ENCODE measurements at places on chromosomes 5 and 9.

DNA sequence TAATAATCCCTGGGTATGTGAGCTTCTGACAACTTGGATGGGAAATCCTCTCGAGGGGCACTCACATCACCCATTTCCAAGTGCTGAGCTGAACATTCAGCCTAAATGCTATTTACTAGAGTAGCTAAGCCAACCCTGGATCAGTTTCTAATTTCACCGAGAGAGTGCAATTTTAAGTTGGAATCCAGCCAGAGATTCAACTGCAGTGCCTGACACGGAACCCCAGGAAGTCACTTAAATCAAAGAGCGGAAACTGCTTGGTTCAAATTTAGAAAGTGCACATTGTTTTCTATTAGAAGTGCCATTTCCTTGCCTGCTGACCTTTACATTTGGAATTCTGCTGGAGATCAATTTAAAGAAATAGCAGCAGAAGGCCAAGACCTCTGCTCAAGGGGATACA, 8.8 kb downstream of the SPRY4 start:
- peak; percentile 50 for DNase-seq

GRCh38 chr5:59506285-59506877, 387.1 kb downstream of the PDE4D start:
- DNase-seq = no peak

GRCh38 chr9:76617497-76618175, 146.6 kb upstream of the PCA3 start:
- no peak for DNase-seq

DNA sequence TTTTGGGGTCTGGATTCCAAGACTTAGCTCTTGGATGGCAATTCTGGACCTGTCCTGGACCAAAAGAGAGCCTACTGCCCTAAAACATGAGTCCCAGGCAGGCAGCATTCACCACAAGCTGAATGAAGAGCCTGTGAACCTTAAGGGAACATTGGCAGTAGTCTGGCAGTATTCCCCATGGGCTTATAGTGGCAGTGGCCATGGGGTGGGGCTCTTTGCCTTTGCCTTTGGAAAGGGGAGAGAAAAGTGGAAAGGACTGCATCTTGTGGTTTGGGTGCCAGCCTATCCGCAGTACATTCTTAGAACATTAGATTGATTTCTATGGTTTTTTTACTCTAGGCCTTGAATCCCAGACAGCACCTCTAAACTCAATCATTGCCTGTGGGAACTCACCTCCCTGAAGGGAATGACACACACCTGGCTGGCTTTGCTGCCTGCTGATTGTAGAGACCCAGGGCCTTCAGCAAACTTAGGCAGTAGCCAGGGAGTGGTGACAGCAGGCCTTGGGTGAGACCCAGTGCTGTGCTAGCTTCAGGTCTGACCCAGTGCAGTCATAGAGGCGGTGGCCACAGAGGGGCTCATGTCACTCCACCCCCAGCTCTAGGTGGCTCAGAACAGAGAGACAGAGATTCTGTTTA, 216.3 kb downstream of the CETN3 start:
- DNase-seq = no peak

GRCh38 chr5:10854506-10855277, 93.7 kb upstream of the DAP start:
- no peak for DNase-seq

DNA sequence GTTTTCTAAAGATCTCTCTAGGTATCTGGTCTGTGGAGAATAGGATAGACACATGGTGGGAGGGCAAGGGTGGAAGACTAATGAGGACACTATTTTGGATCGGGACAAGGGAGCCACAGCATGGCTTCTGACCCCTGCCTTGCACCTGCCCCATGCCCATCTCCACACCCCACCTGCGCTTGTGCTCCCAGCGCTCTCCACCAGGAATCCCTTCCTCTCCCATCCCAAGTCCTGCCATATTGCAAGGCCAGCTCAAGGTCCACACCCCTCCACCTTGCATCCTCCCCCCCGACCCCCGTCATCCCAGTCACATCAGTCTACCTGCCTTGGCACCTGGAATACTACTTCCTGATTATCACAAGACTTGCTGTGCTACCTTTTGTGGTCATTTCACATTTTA, 44.2 kb upstream of the RETREG1 start:
- no peak for DNase-seq

GRCh38 chr5:7246287-7246686, 149.7 kb upstream of the ADCY2 start:
- no peak for DNase-seq

DNA sequence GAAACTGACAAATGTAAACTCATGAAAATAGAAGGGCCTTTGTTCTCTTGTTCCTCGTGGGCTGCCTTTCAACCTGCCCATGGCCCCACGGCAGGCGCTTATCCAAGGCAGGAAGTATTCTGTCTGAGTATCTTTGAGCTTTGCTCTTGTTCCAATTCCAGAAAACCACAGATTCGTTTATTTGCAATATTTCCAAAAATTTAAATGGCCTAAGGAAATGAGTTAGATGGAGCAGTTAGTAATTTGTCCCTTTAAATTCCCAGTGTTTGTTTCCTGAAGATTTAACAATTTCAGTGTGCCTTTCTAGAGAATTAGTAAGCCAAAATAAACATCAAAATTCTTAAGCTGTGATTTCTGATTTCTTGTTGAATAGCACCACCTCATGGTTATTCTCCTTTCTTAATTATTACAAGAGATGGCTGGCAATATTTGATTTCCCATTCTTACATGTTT, 299.4 kb upstream of the RASA1 start:
- peak; percentile 62 for DNase-seq

- DNase-seq = peak; percentile 53
These were observed 2.5 kb upstream of the ZNF474 start for GRCh38 chr5:122126756-122127321.

Data from Daoy (cell line).